Retina (tissue), 1 donor: ENCODE measurements at places on chromosomes 3 and 15.

- DNase-seq: no peak
Observed at GRCh38 chr15:26630857-26631256, 142.0 kb downstream of the GABRB3 start.

GRCh38 chr3:112761062-112761638 is 85.5 kb downstream of the CD200R1L start:
- DNase-seq: no peak

GRCh38 chr15:66906668-66907614 is 158.5 kb upstream of the SMAD3 start:
- DNase-seq: no peak

DNA sequence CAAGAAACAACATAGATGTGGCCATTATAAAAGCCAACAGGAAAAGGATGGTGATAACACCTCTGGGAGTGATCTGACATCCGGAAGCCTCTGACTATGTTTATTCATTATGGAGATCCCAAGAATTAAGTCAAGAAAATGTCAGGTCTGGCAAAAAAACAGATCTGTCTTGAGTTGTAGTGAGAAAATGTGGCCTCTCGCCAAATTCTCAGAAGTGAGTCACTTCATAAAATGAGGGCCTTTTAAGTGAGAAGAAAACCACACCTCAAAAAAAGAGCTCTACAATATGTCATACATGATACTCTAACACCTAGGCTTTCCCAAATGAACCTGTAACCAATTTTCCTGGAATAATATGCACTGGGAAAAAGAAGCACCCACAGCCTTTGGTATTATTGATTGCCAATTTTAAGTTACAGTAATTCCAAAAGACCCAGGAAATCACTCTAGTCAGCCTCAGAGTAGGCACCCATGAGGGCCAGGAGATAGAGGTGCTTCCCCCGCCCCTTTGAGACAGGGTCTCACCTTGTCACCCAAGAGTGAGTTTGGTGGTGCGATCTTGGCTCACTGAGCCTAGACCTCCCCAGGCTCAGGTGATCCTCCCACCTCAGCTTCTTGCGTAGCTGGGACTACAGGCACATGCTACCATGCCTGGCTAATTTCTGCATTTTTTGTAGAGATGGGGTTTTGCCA is 38.0 kb downstream of the CCR3 start:
- no peak for DNase-seq

DNA sequence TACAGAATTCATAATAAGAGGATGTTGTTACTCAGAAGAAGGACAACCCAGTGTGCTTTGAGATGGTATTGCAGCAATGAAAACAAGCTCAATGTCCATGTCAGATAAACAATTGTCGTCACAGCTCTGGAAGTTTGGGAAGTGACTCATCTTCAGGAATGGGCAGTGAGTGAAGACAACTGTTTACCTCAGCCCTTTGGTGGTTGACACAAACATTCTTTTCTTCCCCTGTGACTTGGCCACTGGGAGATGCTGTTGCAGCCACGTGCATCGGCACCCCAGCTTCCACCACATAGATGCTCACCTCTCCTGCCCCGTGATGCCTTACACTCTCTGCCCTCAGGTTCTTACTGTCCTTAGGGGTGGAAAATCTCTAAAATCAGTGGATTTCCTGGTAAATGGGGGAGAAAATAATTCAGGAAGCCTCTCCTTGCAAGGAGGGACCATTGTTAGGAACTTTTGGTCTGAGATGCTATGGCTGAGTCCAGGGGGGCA is 114.1 kb upstream of the GALNT15 start:
- no peak for DNase-seq

DNA sequence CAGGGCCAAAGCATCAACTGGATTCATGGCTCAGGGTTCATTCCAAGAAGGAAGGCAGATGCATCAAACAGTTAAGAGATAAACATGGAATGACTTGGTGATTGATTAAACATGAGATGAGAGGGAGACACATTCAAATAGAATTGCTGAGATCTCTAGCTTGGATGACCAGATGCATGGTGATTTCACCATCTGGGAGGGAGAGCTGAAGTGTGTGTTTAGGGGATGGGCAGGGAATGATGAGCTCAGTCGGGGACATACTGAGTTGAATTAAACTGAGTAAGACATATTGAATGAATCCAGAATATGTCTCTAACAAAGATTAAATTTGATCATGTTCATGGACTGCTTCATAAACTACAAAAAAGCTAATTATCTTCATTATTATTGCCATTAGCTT is 35.5 kb downstream of the CADPS start:
- DNase-seq: no peak

DNA sequence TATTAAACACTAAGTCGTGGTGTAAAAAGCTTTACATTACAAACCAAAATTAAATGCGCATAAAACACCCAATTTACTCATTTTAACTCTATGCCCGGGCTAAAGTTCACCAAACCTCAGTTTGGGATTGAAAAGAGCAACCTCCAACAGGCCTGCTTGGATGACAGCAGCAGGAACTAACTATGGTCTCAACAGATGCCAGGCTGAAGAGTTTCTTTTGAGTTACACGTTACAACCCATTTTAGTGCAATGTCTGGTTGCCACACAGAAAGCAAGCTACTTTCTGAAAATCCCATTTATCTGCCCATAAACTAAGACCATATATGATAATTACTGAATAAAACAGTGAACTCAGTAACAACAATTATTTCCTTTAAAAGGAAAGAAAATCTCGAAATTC is 2.2 kb downstream of the SATB1 start:
- no peak for DNase-seq

DNA sequence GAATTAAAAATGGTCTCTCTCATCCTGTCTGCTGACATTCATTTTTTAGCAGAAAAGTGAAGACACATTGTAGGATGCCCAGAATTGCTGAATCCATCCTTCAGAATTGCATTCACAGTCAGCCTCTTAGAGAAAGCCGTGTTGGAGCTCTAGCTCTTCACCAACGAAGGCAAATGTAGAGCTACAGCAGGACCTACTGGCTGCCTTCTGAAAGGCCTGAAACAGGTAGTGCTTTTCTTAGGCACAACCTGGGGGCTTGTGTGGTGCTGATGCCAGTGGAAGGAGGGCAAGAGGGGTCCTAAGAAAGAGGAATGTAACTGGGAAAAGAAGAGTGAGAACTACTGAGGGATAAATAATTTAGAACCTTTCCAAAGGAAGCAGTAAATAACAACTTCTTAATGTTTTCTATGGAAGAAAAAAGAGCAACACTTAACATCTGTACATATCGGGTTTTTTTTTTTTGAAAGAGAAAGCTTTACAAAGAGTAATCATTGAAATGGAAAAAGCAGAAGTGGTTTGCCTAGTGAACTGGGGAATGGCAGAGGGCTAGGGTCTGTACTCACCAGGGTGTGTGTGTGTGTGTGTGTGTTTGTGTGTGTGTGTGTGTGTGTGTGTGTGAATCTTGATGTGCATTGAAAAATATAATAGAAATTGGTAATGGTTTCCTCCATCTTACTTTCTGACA is 297.8 kb downstream of the SATB1 start:
- no peak for DNase-seq

- no peak for DNase-seq
Observed at GRCh38 chr15:42498212-42499068, 3.0 kb downstream of the SNAP23 start.

DNA sequence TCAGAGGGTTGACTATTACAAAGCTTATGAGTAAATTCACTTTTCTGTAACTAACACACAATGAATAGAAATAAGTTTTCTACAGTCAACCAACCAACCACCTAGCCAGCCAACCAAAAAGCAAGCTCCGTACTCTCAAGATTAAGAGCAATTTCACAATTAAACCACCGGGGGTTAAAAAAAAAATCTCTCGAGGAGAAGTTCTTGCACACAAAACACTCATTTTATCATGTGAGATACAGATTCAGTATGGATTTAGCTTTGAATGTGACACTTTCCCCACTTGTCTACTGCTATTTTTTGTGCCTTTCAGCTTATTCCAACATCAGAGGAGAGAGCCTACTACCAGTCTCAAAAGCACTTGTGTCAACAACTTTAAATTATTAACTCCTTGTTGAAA is 135.3 kb downstream of the SV2B start:
- DNase-seq: no peak

DNA sequence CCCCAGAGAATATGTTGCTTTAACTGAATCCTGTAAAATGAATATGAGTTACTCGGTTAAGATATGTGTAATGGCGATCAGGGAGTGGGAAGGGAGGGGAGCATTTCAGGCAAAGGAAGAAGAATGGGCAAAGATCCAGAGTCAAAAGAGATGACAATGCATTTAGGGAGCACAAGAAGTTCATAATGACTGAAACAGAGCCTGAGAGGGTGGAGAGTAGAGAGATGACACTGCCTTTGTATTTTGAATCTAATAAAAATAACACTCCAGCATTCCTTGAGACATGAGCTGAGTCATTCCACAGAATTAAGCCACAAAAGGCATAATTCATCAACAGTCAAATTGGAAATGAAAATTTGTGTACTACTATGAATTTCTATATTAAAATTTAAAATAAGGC is 105.3 kb upstream of the PEX5L start:
- DNase-seq: no peak

DNA sequence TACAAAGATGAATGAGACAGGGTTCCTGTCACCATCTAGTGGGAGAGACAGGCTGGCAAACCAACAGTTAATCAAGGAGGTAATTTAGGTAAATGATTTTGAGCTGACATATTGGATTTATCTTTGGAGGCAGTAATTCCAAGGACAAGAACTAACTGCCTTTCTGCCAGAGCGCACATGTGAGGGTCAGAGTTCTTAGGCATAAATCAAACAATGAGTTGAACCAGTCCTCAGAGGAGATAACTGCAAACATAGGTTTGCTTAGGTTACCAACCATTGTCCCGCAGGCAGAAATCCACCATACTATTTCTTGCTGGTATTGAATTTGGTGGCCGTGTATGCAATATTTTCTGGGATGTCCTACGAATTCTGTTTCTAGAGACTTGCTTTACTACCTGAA is 14.2 kb upstream of the PPP1R2 start:
- no peak for DNase-seq

DNA sequence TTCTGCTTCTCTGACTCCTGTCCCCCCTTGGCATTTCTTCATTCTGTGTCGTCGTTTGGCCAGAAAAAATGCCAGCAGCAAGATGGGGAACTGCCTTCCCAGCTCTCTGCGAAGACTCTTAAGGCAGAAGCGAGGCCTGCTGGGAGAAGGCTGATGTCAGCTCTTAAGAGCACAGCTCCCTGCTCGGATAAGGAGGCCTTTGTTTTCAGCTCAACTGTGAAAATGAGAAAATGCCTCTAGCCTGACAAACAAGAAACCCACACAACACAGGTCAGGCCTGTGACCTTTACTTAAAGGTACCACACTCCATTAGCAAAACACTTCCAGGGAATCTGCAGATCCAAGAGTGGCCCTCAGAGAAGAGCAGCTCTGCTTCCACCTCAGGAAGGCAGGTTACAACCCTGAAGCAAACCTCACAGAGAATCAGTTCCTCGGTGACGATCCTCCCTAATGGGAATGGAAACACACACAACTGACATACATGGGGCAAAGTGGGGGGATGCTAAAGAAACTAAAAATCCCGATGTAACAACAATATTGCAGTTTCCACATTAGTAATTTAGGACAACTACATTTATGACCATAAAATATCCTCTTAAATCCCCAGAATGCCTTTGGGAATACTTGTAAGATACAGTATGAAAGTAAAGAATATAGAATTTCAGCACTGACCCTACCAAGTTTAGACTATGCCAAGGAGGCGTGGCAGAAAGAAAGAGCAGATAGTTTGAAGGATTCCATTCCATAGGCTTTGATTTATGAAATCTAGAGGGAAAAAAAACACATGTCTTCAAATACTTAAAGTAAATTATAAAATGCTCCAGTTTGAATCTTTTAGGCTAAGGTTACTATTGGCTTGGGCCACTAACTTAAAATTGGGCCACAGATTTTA is 52.1 kb downstream of the VGLL4 start:
- DNase-seq: peak; percentile 87

- no peak for DNase-seq
Observed at GRCh38 chr15:48935236-48935635, 28.5 kb downstream of the SHC4 start.

DNA sequence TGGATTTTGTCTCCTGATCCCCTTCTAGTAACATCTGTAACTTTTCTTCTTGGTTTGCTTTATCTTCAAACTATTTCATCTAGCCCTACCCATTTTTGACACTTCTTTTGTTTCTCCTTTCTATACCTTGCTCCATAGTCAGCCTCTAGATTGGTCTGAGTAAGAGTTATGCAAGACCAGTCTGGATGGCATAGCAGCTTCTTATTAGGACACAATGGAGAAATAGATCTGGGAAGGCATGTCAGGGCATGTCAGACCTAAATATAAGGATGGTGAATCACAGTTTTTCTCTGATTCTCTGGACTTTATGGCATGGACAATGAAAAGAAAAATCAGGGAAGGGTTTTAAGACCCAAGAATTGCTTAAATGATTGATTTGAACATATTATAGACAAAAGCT is 452.5 kb downstream of the RAP2B start:
- no peak for DNase-seq

DNA sequence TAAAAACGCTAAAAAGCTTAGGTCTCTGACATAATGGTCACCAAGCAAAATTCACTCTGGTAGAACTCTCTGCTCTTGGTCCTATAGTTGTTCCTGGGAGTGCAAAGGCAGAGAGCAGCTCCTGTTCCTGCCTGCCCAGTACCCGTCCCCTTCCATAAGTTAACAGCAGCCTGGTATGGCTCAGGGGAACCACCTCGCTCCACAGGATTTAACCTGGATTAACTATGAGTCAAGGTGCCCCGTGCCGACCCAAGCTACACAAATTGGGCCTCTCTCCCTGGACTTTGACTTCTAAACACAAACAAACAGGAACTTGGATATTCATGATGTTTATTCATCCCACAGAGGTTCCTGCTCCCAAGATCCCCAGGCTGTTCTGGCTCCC is 32.1 kb downstream of the SCAP start:
- DNase-seq: no peak

DNA sequence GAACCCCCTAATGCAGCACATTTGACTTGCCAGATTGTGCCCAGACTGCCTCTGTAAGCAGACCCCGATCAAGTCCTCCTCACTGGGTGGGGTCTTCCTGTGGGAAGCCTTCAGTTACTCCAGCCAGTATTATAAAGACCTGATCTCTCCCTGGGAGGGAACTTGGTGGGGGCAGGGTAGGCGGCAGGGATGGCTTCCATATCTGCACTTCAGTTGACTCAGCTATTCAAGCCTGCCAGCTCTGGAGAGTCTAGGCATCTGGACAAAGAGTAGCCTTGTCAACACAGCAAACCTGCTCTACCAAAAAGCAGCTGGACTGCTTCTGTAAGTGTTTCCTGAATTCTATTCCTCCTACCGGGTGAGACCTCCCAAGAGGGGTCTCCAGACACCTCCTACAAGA is 21.0 kb upstream of the SLC25A38 start:
- DNase-seq: no peak

DNA sequence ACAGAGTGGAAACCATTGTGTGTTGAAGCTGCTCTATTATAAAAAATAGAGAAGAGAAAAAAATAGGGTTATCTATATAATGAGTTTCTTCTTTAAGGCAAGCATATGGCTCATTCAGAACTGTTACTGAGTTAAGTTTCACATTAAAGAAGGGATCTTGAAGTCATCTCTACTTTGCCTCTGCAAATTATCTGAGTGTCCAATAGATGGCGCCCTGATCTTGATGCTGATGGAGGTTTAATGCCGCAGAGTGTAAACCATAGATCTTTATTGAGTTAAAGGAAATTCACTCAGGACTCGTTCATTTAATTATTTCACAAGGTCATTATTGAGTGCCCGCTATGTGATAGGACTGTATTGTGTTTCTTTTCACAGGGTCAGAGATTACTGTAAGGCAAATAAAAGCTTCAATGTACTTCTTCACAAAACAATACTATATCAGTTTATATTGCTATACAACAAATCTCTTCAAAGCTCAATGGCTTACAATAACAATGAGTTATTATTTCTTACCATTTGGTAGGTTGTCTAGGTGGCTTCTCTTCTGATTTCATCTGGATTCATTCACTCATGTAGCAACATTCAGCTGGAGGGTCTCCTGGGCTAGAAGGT is 171.4 kb downstream of the NSUN3 start:
- DNase-seq: peak; percentile 15
